ENCODE measurements at places on chromosomes 1 and 21.
A peak's percentile ranks its signal among the peaks of the same experiment; 100 is the strongest.

GRCh38 chr1:232980986-232981560 is 30.7 kb downstream of the NTPCR start:
- DNase-seq = no peak

- DNase-seq = peak; percentile 75
These were observed at the start of the genes GPATCH2 and SPATA17 for GRCh38 chr1:217630711-217631591. Gene GPATCH2, minus strand, starts transcription at chr1:217631090. Its CDS starts 119 bp downstream, at chr1:217630971. Gene SPATA17, plus strand, starts transcription at chr1:217631344. Its CDS starts 35 bp downstream, at chr1:217631379.

GRCh38 chr1:48216313-48216712 is 6.2 kb upstream of the SLC5A9 start:
- DNase-seq = no peak

- DNase-seq = no peak
These were observed 5.1 kb upstream of the EPHB2 start for GRCh38 chr1:22705586-22705985.

DNA sequence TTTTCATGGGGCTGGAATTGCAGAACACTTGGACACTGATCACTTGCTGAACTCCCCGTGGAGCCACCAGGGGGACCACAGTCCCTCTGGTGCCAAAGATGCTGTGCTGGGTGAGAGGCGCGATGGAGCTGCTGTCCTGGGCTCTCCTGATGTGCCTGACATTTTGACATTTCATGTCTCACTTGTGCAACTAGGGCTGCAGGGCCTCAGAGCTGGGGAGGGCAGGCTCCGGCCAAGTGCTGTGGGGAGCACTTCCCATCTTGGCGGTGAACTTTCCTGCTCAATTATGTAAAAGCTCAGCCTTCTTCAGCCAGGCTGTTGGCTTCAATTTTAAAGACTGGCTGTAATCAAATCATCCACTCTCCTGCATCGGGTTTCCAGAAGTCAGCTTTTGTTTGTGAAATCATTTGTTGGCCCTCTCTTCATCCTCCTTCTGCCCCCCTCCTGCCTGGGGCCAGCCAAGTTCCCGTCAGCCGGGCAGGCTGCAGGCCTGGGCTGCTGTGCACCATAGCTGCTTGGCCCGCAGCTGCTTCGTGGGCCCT is 36.8 kb downstream of the KCNAB2 start:
- DNase-seq = no peak

DNA sequence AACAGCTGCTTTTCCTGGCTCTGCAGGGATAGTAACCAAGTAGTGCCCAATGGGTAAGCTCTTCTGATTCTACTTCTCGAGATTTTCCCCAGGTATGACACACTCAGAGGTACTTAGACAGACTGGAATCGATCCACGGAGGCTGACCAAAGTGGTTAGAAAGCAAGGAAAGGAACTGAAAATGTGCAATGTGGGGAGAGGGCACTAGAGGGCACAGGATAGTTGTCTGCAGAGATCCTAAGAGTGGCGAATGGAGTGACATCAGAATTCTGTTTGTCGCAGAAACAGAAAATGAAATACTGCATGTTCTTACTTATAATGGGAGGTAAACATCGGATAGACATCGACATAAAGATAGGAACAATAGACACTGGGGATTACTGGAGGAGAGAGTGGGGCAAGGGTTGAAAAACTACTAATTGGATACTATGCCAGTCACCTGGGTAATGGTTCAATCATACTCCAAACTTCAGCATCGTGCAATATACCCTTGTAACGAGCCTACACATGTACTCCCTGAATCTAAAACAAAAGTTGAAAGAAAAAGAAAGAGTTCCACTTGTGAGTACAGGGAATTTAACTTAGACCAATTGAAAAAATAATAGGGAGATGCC is 23.3 kb downstream of the CYP2J2 start:
- no peak for DNase-seq

GRCh38 chr1:41689558-41689981 is 205.1 kb upstream of the EDN2 start:
- DNase-seq = no peak

GRCh38 chr1:173043253-173043652 is 7.5 kb downstream of the TNFSF18 start:
- DNase-seq = no peak

Measured in T-helper 2 cell treated with Interferon-gamma antibody and Interleukin-4, amounts not matched to agents 5 μg/mL and 100 μg/mL, for 36 hours (primary cell).